ENCODE measurements at places on chromosomes 11 and 22.

DNA sequence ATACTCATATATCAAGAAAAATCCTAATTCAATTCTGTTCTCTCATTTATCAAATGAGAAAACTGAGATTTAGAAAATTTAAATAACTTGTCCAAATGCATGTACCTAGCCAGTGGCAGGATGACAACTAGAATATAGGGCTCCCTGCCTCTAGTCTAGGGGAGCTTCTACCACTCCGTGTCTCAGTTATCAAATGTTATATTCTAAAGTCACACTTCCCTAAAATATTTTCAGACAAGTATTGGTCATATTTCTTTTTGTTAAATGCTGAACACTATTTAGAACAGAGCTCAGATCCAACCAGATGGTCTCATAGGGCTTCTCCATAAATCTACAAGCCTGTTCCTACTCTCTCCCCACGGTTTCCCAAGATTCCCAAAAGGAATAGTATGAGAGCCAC lies 26.3 kb downstream of the KCNJ1 start:
- no peaks in the 10 kb centered on the region for H3K36me3 ChIP-seq
- peak overlapping the region; percentile 58 for H3K4me3 ChIP-seq
- no peak for DNase-seq

GRCh38 chr11:47271961-47272661 lies 2.2 kb downstream of the MADD start:
- no peaks in the 10 kb centered on the region for H3K36me3 ChIP-seq
- peak overlapping the region; percentile 75 for H3K4me3 ChIP-seq
- peak overlapping the region; percentile 93 for H3K27ac ChIP-seq
- no peaks in the 10 kb centered on the region for H3K27me3 ChIP-seq

- H3K27ac ChIP-seq: no peak overlapping the region
- peak overlapping the region; percentile 80 for H3K4me3 ChIP-seq
- no peak for DNase-seq
Observed at GRCh38 chr11:16603890-16604793, 134.3 kb upstream of the C11orf58 start.

GRCh38 chr22:42188808-42189447 lies 58.3 kb upstream of the CYP2D6 start:
- no peak overlapping the region for H3K4me3 ChIP-seq
- H3K4me1 ChIP-seq: peaks cover 61% of the 10 kb centered on the region
- DNase-seq: no peak
- no peaks in the 10 kb centered on the region for H3K27me3 ChIP-seq
- no peaks in the 10 kb centered on the region for H3K36me3 ChIP-seq

GRCh38 chr22:36565686-36566085 lies 36.7 kb upstream of the EIF3D start:
- H3K4me3 ChIP-seq: no peak overlapping the region
- H3K27me3 ChIP-seq: peaks cover 58% of the 10 kb centered on the region
- DNase-seq: no peak
- H3K4me1 ChIP-seq: peaks cover 7% of the 10 kb centered on the region

- H3K36me3 ChIP-seq: peaks cover 9% of the 10 kb centered on the region
- H3K4me3 ChIP-seq: peak overlapping the region; percentile 66
- no peak for DNase-seq
- peak overlapping the region; percentile 89 for H3K27ac ChIP-seq
- H3K4me1 ChIP-seq: peaks cover 52% of the 10 kb centered on the region
- no peaks in the 10 kb centered on the region for H3K27me3 ChIP-seq
Observed at GRCh38 chr11:65440831-65441499, 18.4 kb downstream of the NEAT1 start.

DNA sequence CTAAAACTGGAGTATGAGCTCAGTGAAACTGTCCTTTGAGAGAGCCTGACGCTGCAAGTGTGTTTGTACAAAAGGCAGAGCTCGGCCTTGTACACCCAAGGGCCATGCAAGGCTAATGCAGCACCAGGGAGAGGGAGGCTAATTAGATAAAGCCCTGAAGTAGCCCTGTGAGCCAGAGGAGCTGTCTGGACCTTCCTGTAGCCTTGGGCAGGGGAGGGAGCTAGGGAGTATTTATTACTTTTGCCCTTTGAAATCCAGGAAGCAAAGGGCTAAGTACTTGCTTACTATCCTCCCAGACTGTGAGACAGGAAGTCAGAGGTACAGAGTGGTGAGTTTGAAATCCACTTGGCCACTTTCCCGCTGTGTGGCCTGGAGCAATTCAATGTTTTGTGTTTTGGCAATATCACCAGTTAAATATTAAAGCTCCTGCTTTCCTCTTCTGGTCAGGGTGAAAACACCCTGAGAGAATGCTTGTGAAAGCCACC lies 10.2 kb upstream of the LDHA start:
- peak overlapping the region; percentile 85 for H3K4me3 ChIP-seq
- peaks cover 44% of the 10 kb centered on the region for H3K4me1 ChIP-seq
- no peak for DNase-seq
- H3K36me3 ChIP-seq: no peaks in the 10 kb centered on the region

DNA sequence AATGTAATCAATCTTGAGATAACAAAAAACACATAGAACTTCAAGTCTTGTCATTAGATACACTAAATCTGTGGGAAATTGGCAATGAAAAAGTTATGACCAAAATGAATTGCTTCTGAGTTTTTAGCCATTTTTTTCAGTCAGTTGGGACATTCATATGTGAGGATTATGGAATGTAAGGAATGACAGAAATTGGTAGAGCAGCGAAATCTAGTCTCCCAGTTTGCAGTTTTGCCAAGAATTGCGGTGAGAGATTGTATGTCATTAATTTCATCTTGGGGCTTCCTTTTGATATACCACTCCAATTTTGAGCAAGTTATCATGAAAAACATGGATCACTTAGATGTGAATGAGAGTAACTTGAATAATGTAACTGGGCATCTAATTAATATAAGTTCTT lies 49.9 kb downstream of the SIK2 start:
- H3K27me3 ChIP-seq: no peaks in the 10 kb centered on the region
- peaks cover 2% of the 10 kb centered on the region for H3K36me3 ChIP-seq
- no peak overlapping the region for H3K4me3 ChIP-seq
- H3K4me1 ChIP-seq: peaks cover 5% of the 10 kb centered on the region

DNA sequence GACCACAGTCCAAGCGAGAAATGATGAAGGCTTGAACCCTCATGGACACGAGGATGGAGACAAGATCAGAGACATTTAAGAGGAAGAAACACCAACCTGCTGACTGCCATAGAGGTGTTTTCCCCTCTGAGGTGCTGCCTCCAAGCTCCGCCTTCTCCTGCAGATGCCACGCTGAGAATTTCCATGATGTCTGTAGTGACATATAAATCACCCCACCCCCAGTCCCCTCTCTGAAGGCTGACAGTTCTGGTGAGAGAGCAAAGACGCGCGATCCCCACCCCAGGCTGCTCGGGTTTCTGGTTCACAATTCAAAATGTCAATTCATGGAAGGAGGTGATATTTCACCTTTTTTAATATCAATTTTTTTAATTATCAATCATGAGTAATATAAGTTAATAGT lies 28.2 kb downstream of the LRRC32 start:
- H3K27me3 ChIP-seq: peaks cover 69% of the 10 kb centered on the region
- no peak overlapping the region for H3K4me3 ChIP-seq
- peaks cover 2% of the 10 kb centered on the region for H3K36me3 ChIP-seq
- H3K4me1 ChIP-seq: peaks cover 2% of the 10 kb centered on the region

GRCh38 chr11:79147731-79148130 lies 293.1 kb downstream of the TENM4 start:
- no peaks in the 10 kb centered on the region for H3K27me3 ChIP-seq
- no peak overlapping the region for H3K4me3 ChIP-seq
- no peak overlapping the region for H3K27ac ChIP-seq
- H3K4me1 ChIP-seq: no peaks in the 10 kb centered on the region
- H3K36me3 ChIP-seq: no peaks in the 10 kb centered on the region

DNA sequence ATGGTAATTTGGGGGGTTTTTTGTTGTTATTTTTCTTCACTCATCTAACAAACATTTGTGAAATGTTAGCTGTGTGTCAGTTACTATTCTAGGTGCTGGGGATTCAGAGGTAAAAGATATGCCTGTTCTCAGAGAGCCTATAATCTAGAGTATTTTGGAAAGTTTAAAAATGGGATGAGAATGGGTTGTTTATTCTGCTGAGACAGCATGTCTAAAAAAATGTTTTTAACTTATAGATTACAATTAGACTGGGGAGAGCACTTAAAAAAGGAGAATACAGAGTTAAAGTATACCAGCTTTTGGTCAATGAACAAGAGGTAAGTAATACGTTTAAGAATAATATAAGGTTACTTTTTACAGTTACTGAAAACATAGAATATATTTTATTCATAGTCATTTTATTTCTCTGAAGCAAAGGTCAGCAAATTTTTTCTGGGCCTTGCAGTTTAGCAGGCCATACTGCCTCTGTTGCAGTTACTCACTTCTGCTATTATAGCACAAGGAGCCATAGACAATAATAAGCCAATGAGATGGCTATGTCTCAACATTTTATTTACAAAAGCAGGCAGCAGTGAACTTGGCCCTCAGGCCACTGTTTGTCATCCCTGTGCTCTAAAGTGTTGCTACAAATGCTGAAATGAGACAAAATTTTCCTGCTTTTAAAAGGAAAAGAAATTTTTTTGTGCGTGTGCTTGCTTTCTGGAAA lies 60.0 kb downstream of the DKK3 start:
- DNase-seq: no peak
- peak overlapping the region; percentile 86 for H3K27ac ChIP-seq
- peaks cover 7% of the 10 kb centered on the region for H3K4me1 ChIP-seq
- peaks cover 10% of the 10 kb centered on the region for H3K36me3 ChIP-seq

DNA sequence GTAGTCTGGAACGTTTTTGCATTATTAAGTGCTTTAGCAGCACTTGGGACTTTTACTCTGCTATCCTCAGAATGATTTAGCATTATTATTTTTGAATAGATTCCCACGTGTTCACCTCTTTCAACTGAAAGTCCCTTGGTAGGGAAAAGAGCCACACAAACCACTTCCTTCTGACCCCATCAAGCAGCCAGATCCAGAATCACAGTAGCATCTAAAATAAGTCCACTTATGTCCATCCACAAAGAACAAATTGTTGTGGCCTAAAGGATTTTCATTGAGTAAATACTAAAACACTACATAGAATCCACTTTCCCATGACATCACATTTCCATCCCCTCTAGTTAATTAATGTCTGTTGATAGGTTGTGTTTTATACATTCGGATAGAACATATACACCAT lies 381.7 kb downstream of the AASDHPPT start:
- no peak overlapping the region for H3K27ac ChIP-seq
- H3K4me1 ChIP-seq: no peaks in the 10 kb centered on the region
- no peaks in the 10 kb centered on the region for H3K27me3 ChIP-seq
- H3K4me3 ChIP-seq: no peak overlapping the region
- H3K36me3 ChIP-seq: no peaks in the 10 kb centered on the region

- H3K36me3 ChIP-seq: no peaks in the 10 kb centered on the region
- H3K27me3 ChIP-seq: peaks cover 4% of the 10 kb centered on the region
- no peaks in the 10 kb centered on the region for H3K4me1 ChIP-seq
- H3K4me3 ChIP-seq: no peak overlapping the region
- no peak overlapping the region for H3K27ac ChIP-seq
Observed at GRCh38 chr11:1077033-1077416, 2.4 kb downstream of the MUC2 start.

DNA sequence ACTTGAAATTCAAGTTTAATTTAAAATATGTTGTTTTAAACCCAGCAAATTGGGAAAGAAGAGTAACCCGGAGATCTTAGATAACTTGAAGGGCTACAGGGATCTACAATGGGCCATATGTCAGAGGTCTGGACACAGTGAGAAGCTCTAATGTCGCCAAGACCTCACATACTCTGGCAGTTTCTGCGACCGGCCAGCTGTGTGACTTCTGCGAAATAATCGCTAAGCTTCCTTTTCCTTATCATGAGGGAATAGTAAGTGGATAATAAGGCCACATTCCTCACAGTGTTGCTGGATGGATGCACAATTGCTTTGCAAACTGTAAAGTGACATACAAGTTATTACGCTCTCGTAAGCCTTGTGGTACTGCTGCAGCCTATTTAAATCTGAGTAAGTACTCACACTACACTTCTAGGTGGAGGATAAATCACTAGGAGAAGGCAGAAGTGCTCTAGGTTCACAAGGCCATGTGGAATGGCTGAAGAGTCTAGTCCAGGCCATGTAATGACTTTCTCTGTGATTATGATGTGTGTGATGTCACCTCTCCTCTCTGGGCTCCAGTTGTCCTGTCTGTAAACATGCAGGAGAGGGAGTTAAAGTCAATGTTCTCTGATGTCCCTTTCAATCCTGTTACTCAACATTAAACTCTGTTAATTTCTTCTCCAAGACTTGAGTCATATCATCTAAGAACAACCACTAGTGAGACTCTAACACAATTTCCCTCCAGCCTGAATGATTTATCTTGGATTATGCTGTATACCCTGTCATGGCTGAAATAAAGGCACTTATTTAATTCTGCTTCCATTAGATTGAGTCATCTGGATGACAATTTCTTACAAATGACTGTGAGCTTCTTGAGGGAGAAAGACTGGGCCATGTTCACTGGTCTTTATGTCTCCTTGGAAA lies 192.6 kb upstream of the NARS2 start:
- no peaks in the 10 kb centered on the region for H3K36me3 ChIP-seq
- no peaks in the 10 kb centered on the region for H3K4me1 ChIP-seq
- no peak overlapping the region for H3K27ac ChIP-seq
- H3K27me3 ChIP-seq: peaks cover 39% of the 10 kb centered on the region
- no peak for DNase-seq

- H3K36me3 ChIP-seq: no peaks in the 10 kb centered on the region
- H3K4me1 ChIP-seq: no peaks in the 10 kb centered on the region
- H3K27ac ChIP-seq: no peak overlapping the region
- DNase-seq: no peak
Observed at GRCh38 chr11:94747146-94747545, 21.0 kb upstream of the AMOTL1 start.

- H3K27ac ChIP-seq: no peak overlapping the region
- H3K36me3 ChIP-seq: no peaks in the 10 kb centered on the region
- no peaks in the 10 kb centered on the region for H3K4me1 ChIP-seq
- no peak for DNase-seq
- no peak overlapping the region for H3K4me3 ChIP-seq
Observed at GRCh38 chr11:88501541-88501940, 164.0 kb upstream of the CTSC start.

All from T-helper 17 cell (primary cell).